Large intestine (tissue), 12 donors: ENCODE measurements at places on chromosomes 2 and 18. TPM values are rescaled to one million over a fixed set of nuclear protein-coding genes. Genes with fewer than 3 reads are reported as not detected.

GRCh38 chr18:28109781-28110560 is 67.0 kb downstream of the CDH2 start:
- no peaks in the 10 kb centered on the region for H3K27me3 ChIP-seq
- no peak for DNase-seq
- H3K4me1 ChIP-seq: peaks cover 10% of the 10 kb centered on the region
- no peak overlapping the region for H3K4me3 ChIP-seq

GRCh38 chr2:173232956-173233744 is 121.5 kb upstream of the CDCA7 start:
- H3K4me1 ChIP-seq: peaks cover 23% of the 10 kb centered on the region
- peaks cover 26% of the 10 kb centered on the region for H3K36me3 ChIP-seq
- no peak overlapping the region for H3K27ac ChIP-seq
- H3K27me3 ChIP-seq: no peaks in the 10 kb centered on the region
- no peak for DNase-seq
- no peak overlapping the region for H3K4me3 ChIP-seq

DNA sequence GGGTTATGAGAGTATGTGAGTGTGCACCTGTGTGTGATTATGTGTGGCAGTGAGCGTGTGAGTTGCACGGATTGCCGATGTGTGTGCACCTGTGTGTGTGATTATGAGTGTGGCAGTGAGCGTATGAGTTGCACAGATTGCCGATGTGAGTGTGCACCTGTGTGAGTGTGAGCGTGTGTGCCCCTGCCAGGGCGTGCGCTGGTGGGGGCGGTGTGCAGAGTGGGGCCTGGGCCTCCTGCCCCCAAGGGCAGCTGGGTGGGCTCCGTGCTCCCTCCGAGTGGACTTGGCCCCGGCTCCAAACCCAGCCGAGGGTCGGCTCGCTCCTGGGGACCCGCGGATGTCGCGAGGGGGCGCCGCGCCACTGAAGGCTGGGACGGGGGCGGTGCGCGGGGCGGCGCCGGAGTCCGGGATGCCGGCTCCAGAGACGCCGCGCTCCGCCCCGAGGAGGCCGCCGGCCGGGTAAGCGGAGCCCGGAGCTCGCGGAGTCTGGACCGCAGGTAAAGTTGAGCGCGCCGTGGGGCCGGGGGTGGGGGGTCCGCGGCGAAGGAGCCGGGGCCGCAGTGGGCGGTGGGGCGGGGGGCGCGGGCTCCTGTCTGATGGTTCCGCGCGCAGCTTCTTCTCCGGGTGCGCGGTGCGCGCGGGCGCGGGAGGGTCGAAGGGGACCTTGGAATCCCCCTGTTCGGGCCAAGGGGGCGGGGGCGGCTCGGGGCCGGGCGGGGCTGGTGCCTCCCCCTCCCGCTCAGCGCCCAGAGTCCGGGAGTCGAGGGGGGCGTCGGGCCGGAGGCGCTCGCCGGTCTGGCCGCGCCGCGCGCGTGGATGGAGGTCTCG is at the start of gene KCNG2:
KCNG2 (plus strand) TSS at position 421 of the 828 bp plus-strand sequence. CDS start 65,730 bp downstream, outside the sequence.
- H3K27me3 ChIP-seq: peaks cover 37% of the 10 kb centered on the region
- no peak within 1 kb of the TSS for H3K27ac ChIP-seq
- H3K4me1 ChIP-seq: peaks cover 5% of the 10 kb centered on the region
- H3K36me3 ChIP-seq: no peaks in the 10 kb centered on the region

DNA sequence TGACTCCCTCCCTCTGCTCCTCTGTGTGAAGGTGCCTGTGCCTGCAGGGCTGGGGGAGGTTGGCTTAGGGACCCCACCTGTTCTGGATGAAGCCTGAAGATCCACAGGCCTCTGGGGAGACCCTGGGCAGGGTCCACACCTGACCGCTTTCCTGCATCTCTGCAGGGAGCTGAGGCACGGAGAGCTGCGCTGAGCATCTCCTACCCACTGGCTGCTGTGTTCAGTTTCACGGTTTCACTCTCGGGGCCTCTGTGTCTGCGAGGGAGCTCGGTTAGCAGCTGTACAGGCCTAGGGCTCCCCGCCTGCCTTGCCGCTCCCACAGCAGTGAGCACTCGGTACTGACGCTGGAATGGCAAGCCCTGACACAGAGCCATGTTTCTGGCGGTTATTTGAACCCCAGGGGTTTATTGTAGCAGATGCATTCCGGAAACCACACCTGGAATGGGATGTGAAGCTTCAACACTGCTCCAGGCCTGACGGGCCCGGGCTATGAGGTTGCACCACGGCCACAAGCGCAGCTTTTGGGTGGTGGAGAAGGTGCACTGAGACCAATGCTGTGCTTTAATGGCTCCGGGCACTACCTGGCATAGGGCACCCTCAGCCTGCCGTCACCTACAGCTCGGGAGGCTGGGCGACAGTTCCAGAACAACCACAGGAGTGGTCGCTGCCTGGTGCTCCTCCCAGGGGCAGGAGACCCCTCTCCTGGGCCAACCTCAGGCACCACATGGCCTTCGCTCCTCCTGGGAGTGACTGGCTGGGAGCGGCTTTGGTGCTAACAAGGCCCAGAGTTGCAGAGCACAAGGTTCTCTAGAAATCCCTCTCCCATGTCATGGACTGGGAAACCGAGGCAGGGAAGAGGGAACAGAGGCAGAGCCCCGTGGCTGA is 257.9 kb downstream of the NDUFA10 start:
- no peaks in the 10 kb centered on the region for H3K27me3 ChIP-seq
- DNase-seq: no peak
- H3K4me3 ChIP-seq: no peak overlapping the region
- no peaks in the 10 kb centered on the region for H3K4me1 ChIP-seq
- no peak overlapping the region for H3K27ac ChIP-seq

- H3K27ac ChIP-seq: no peak overlapping the region
- H3K4me1 ChIP-seq: no peaks in the 10 kb centered on the region
- no peak for DNase-seq
Measured at GRCh38 chr2:33292981-33293595, 183.4 kb upstream of the RASGRP3 start.

Gene MPP4
- polyA plus RNA-seq: 0.24 TPM

- DNase-seq: no peak
- H3K27me3 ChIP-seq: no peaks in the 10 kb centered on the region
- H3K4me1 ChIP-seq: peaks cover 15% of the 10 kb centered on the region
- no peak overlapping the region for H3K4me3 ChIP-seq
- H3K36me3 ChIP-seq: no peaks in the 10 kb centered on the region
Measured at GRCh38 chr2:11738589-11739436, 7.6 kb upstream of the LPIN1 start.

GRCh38 chr2:44715671-44716081 is 225.8 kb upstream of the SIX3 start:
- no peak overlapping the region for H3K27ac ChIP-seq
- no peak for DNase-seq
- H3K4me3 ChIP-seq: no peak overlapping the region
- H3K4me1 ChIP-seq: no peaks in the 10 kb centered on the region

Gene BCL2
- polyA plus RNA-seq: 8.8 TPM

GRCh38 chr2:128054104-128054885 is 26.4 kb upstream of the SAP130 start:
- H3K36me3 ChIP-seq: no peaks in the 10 kb centered on the region
- no peaks in the 10 kb centered on the region for H3K4me1 ChIP-seq
- DNase-seq: no peak
- H3K27me3 ChIP-seq: peaks cover 3% of the 10 kb centered on the region

DNA sequence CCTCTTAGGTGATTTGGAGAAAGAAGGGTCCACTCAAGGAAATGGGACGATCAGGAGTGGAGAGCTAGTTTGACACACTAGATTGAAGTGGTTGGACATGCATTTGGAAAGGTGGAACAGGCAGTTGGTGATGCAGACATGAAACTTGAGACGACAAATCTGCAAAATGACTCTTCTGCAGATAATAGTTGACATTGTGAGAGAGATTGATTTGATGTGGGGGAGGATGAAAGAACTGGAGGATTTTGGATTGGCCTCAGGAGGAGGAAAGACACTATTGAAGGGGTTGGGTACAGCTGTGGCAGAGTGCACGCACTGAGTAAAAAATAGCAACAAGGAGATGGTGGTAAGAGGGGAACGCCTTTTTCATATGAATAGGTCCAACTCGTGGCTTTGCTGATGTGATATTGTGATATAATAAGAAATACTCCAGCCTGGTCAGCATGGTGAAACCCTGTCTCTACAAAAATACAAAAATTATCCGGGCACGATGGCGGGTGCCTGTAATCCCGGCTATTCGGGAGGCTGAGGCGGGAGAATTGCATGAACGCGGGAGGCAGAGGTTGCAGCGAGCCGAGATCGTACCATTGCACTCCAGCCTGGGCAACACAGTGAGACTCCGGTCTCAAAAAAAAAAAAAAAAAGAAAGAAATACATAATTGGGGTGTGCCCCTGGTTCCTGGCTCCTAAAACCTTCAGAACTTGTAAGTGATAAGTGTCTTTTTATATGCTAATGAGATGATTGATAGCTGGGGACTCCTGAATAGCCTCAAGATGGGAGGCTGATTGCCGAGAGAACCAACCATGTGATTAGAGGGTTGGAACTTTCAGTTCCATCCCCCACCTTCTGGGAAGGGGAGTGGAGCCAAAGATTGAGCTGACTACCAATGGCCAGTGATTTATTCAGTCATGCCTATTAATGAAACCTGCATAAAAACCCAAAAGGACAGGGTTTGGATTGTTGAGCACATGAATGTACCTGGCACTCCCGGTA is 9.7 kb downstream of the TTLL4 start:
- DNase-seq: no peak
- H3K27me3 ChIP-seq: no peaks in the 10 kb centered on the region
- peaks cover 13% of the 10 kb centered on the region for H3K4me1 ChIP-seq
- H3K4me3 ChIP-seq: no peak overlapping the region

DNA sequence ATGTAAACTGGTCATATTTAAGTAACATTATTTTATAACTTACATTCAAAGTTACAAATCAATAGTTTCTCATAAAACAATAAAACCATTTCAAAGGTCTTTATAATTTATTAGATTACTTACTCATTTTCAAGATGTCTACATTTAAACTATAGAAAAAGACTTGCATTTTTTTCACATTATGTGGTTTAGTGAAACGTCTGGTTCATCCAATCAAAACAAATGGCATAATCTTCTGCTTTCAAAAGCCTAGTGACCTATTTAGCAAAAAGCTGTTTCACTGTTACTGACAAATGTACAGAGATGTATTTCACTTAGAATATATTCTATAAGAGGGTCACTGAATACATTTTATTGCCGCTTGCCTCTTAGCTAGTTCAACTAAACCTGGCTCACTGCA is 49.3 kb upstream of the MCM6 start:
- H3K4me1 ChIP-seq: no peaks in the 10 kb centered on the region
- no peak overlapping the region for H3K27ac ChIP-seq
- no peaks in the 10 kb centered on the region for H3K27me3 ChIP-seq
- H3K36me3 ChIP-seq: peaks cover 21% of the 10 kb centered on the region
- no peak overlapping the region for H3K4me3 ChIP-seq

DNA sequence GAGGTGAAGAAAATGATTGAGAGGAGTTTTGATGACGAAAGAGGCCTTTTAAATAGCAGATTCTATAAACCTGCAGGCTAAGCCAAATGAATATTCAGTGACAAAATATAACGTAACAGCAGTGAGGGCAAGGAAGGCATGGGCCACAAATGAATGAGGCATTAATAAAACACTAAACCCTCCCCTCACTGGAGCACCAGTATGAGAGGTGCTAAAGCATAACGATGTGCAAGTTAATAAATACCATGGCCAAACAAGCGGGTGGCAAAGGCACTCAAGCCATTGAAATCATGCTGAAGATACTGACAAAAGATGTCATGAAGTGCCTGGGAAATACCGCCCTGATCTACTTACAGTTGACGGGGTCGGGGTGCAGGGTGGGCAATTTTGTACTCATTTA is 30.2 kb upstream of the LONRF2 start:
- no peaks in the 10 kb centered on the region for H3K4me1 ChIP-seq
- no peak for DNase-seq
- H3K27me3 ChIP-seq: no peaks in the 10 kb centered on the region
- H3K4me3 ChIP-seq: no peak overlapping the region
- H3K36me3 ChIP-seq: no peaks in the 10 kb centered on the region

GRCh38 chr2:106581755-106582147 is 94.6 kb downstream of the CD8B2 start:
- no peak overlapping the region for H3K27ac ChIP-seq
- peaks cover 52% of the 10 kb centered on the region for H3K27me3 ChIP-seq
- H3K36me3 ChIP-seq: no peaks in the 10 kb centered on the region
- peak overlapping the region; percentile 15 for H3K4me3 ChIP-seq
- no peak for DNase-seq

- H3K27me3 ChIP-seq: no peaks in the 10 kb centered on the region
- no peak overlapping the region for H3K27ac ChIP-seq
- H3K4me3 ChIP-seq: no peak overlapping the region
Measured at GRCh38 chr2:55779459-55780421, 86.1 kb upstream of the PNPT1 start.

Gene ARHGAP15
- polyA plus RNA-seq: 16.4 TPM

- H3K36me3 ChIP-seq: no peaks in the 10 kb centered on the region
- peak overlapping the region; percentile 44 for H3K4me3 ChIP-seq
- peak; percentile 14 for DNase-seq
- H3K4me1 ChIP-seq: peaks cover 22% of the 10 kb centered on the region
- H3K27ac ChIP-seq: peak overlapping the region; percentile 79
Measured at GRCh38 chr2:70141902-70142589, 48.8 kb downstream of the C2orf42 start.

Gene SLC4A3
- polyA plus RNA-seq: 3.3 TPM

Gene OSR1
- 17.7 TPM for polyA plus RNA-seq

DNA sequence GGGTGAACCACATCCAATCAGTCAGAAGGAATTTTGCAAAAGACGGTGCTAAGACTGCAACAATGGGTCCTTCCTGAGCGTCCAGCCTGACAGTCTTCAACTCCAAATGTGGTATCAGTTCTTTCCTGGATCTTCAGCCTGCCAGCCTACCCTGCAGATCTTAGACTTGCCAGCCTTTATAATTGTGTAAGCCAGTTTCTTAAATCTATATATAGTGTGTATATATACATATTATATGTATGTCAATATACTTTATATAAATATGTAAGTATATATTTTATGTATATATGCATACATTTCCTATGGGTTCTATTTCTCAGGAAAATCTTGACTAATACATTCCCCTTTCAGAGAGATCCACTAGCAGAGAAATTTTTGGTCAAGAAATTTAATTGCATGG is 245.5 kb downstream of the FHOD3 start:
- no peak for DNase-seq
- peaks cover 4% of the 10 kb centered on the region for H3K27me3 ChIP-seq
- H3K36me3 ChIP-seq: no peaks in the 10 kb centered on the region
- H3K4me3 ChIP-seq: no peak overlapping the region

GRCh38 chr2:26786207-26787028 is 562 bp downstream of the CENPA start:
- DNase-seq: peak; percentile 13
- peaks cover 4% of the 10 kb centered on the region for H3K4me1 ChIP-seq
- H3K27ac ChIP-seq: no peak overlapping the region
- peak overlapping the region; percentile 44 for H3K4me3 ChIP-seq
- H3K36me3 ChIP-seq: peaks cover 1% of the 10 kb centered on the region
- H3K27me3 ChIP-seq: no peaks in the 10 kb centered on the region

Gene KCNIP3
- 2.1 TPM for polyA plus RNA-seq

Gene MRO
- polyA plus RNA-seq: 14.6 TPM
